ENCODE measurements at places on chromosomes 1 and 21.

DNA sequence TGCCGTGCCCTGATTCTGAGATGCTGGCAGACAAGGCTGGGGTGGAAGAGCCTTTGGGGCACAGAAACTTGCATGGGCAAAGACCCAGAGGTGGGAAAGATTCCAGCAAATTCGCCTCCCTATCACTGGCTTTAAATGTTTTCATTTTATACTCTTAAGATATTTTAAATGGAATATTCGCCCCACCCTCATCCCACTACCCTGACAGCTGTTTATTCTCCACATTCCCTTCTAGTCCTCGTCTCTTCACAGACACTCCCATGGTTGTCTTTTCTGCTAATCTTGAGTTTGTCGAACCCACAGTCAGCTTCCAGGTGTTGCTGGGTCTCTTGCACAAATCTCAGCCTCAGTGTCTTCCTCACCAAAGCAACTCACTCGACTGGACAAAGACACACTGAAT, 245.0 kb downstream of the KAZN start:
- no peak for DNase-seq

- no peak for DNase-seq
Observed at GRCh38 chr1:226602186-226603021, 53.8 kb downstream of the STUM start.

DNA sequence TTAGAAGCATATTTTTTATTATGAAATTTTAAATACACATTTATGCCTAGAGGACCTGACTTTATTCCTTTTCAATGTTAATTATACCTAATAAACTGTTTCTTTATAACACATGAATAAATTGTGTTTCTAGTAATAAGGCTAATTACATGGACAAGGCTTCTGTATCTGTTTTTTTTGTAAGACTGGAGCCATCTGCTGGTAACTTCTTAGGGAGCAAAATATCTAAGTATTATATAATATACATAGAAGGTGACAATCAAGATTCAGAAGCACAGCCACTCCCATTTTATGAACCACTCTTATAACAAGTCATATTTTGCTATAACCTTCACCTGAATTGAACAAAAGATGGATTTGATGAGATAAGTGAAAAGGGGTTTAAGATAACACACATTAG, 84.2 kb downstream of the LBR start:
- DNase-seq = no peak

DNA sequence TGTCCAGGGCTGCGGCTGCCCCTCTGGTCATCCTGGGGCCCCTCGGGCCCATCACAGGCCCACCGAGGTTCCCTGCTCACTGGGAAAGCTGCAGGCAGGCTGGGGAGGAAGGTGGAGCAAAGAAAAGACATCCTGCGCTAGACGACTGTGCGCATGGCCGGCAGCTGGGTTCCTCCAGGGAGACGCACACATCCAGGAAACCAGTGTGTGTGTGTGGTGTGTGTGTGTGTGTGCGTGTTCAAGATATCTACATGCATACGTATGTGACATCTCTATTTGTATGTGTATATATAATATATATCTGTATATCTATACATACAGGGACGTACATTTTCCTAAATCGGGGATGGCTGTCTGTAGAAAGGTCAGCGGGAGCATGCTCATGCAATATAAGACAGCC, 63.7 kb downstream of the ACOT7 start:
- no peak for DNase-seq

DNA sequence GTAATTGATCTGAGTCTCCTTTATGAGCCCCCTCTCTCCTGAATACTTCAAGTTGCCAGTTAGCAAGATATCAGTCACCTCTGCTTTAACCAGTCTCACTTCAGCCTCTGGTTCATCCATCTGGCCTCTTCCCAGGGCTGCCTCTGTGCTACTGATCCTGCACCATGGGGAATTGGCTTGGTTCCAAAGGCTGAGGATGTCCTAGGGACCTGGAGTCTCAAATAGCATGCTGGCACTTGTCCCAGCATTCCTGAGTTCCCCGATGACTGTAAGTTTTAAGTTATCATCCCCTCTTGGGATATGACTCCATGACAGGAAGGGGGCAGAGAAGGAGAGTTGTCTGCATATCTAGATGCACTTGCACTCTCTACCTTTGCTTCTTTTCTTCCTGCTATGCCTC, 252.0 kb downstream of the PTBP2 start:
- DNase-seq = no peak

DNA sequence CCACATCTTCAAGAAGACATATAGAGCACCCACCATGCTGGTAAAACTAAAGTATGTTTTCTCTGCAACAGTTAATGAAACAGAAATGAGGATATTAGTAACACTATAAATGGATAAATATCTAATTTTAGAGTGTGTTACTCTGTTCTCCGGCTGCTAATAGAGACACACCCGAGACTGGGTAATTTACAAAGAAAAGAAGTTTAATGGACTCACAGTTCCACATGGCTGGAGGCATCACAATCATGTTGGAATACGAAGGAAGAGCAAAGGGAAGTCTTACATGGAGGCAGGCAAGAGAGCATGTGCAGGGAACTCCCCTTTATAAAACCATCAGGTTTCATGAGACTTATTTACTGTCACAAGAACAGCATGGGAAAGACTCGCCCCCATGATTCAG, 287.2 kb downstream of the SRGAP2C start:
- DNase-seq = no peak

- no peak for DNase-seq
Observed at GRCh38 chr1:69700770-69701169, 133.0 kb downstream of the LRRC7 start.

GRCh38 chr1:180433873-180434272, 68.5 kb downstream of the ACBD6 start:
- DNase-seq = no peak

All from PC-9 (cell line).